ENCODE measurements at places on chromosomes 5 and 9. TPM values are rescaled to one million over a fixed set of nuclear protein-coding genes. Genes with fewer than 3 reads are reported as not detected.

PCDHA6 gene
- total RNA-seq: 0.76 TPM

PCA3 gene
- total RNA-seq: 0.18 TPM

ZNF462 gene
- 51.1 TPM for total RNA-seq

CCDC180 gene
- 8.2 TPM for total RNA-seq

FAM169A gene
- 11.4 TPM for total RNA-seq

GRCh38 chr5:77133061-77133758, 46.1 kb upstream of the ZBED3 start:
- peak; percentile 66 for DNase-seq

DNA sequence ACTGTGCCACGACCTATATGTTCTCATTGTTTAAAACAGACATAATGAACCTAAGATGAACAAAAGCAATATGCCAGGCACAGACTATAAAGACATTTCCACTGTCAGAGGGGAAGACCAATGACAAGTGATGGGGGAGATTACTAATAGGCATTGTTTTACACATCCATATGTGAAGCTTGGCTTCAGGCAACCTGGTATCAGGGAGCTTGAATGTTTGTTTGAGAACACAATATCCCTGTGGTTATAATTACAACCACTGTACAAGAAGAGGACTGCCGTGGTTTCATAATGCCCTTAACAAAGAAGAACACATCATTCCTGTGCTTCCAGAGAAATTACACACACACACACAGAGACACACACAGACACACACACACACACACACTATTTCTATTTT, 385.7 kb downstream of the BNC2 start:
- DNase-seq: no peak

DNA sequence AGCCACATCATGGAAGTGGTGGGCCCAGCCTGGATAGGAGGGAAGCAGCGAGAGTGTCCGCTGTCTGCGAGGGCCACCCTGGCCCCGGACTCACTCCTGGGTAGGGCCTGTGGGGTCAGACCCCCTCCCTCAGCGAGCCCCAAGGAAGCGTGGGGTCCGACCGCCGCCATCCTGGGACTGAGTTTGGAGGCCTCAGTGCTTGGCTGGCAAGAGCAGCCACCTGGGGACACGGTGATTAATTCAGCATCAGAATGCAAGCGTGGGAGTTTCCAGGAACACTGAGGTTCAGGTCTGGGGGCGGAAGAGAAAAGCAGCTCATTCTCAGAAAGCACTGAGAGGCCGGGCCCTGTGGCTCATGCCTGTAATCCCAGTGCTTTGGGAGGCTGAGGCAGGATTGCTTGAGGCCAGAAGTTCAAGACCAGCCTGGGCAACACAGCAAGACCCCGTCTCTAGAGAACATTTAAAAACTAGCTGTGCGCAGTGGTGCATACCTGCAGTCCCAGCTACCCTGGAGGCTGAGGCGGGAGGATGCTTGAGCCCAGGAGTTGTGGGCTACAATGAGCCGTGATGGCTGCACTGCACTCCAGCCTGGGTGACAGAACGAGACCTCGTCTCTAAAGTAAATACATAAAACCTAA, 18.3 kb upstream of the CAMSAP1 start:
- no peak for DNase-seq

GRCh38 chr5:131496400-131496713, 138.7 kb downstream of the RAPGEF6 start:
- DNase-seq: no peak

- DNase-seq: no peak
Measured at GRCh38 chr9:38362852-38363588, 29.5 kb upstream of the ALDH1B1 start.

DNA sequence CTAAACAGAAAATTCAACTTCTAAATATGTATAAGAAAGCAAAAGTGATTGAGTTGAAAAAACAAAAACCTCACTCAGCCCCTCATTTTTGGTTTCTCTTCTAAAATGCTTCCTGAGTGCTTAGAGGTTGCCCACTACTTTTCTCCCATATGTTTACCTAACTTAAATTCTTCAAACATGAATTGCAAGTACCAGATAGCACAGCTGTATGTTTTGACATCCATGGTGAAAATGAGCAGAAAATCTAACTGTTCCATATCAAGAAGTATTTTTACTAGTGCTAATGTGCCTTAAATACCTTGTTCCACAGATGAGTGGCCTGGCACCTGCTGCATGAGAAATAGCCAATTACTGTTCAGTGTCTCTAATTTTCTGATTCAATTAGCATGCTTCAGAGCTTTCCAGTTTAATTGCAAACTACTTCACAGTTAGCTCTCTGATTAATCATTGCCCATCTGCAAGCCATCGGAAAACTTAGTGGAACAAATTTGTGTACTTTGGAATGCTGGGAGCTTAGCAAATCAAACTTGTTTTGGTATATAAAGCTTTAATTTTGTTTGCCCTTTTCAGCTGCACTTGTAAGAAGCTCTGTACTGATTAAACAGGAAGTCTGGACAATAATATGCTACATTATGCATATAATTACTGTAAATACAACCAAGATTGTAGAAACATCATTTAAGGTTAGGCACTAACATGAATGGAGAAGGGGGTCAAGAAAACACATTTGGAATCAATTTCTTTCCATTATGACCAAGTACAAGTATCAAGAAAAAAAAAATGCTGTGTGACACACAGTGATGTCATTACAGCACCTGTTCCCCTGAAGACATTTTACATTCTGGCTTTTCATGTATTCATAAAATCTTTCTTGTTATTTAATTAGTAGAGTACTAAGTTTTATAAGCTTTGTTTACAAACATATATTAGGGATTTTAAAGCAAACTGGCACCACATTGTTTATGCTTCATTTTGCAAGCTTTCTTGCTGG, 65.6 kb downstream of the POU5F2 start:
- no peak for DNase-seq

DNA sequence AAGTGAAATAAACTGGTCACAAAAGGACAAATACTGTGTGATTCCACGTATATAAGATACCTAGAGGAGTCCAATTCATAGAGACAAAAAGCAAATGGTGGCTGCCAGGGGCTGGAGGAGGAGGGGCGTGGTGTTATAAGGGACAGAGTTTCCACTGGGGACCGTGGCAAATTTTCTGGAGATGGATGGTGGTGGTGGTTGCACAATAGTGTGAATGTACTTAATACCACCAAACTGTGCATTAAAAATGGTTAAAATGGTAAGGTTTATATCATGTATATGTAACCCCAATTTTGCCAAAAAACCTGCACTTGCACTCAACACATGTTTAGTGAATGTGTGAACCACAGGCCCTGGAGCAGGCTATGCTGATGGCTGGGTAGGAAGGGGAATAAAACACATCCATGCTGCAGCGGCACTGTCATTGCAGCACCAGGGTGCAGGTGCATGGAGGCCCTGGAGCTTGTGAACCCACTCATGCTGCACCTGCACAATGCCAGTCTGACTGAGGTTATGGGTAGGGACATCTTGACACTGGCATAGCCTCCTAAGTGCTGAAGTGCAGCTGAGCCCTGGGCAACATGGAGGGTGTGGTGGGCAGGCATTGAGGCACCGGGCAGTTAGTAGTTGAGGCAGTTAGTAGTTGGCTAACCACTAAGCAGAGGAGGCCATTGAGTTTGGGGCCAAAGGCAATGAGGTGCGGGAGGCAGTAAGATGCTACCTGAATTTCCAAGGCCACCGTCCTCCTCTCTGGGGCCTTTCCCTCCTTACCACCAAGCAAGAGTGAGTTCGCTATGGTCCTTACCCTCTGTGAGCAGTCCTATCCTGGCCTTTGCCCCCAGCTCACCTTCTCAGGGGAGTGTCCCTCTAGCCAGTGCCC, 3.5 kb upstream of the PHF2 start:
- no peak for DNase-seq

All from sciatic nerve (tissue), 2 donors.